ENCODE measurements at places on chromosomes 7 and 10.

GRCh38 chr7:155907450-155908200, 95.4 kb upstream of the SHH start:
- DNase-seq, result no peak

GRCh38 chr10:15300697-15301096, 70.4 kb downstream of the FAM171A1 start:
- no peak for DNase-seq

DNA sequence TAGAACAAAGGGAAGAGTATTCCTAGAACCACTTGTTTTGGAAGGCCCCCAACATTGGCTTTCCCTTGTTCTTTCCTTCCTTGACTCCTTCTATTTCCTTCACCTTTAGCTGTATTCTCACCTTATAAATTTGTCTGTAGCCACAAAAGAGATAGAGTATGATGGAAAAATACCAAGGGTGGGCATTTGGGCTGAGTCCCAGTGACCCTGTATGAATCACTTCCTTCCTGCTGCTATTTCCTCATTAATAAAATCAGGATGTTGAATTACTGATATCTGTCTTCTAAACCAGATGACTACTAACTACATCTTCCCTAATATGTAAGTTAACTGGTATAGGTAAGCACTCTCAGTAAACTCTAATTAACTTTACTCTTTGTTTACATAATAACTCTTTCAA, 55.1 kb downstream of the IFIT5 start:
- no peak for DNase-seq

GRCh38 chr10:103458720-103459119, at the start of gene CALHM1:
Gene CALHM1, minus strand, starts transcription at chr10:103458900. Its CDS starts 149 bp downstream, at chr10:103458751.
- no peak for DNase-seq

GRCh38 chr10:77156406-77156879, 481.2 kb downstream of the KCNMA1 start:
- no peak for DNase-seq

DNA sequence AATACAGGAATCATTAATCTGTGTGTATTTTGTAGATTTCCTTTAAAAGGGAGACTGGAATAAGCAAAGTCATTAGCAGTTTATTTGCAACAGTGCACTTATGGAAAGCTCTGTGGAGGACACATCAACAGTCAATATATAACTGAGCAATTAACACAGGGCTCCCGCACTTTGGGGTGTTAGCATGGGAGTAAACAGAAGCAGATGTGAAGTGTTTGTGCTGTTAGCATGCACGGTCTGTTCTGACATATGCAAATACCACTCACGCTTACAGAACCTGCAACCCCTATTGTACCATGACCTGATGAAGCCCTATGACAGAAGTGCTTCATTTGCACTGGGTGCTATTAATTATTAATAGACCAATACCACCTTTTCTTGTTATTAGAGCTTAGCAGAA, 118.9 kb downstream of the PPP1R3A start:
- DNase-seq, result no peak

DNA sequence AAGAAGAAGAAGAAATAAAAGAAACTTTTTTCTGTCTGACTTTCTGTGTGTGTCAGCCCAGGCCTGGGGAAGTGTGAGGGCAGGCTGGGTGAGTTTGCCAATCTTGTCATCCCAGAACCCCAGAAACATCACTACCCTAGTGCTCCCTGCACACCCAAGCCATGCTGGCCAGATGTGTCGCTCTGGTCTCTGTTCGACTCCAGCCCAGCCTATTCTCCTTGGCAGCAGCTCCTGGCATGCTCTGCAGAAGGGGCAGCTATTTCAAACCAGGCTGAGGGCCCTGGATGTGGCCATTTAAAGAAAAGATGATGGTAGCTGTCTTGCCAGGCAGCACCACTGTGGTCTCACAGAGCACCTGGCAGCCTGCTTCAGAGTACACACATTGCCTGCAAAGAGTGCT, 334.1 kb downstream of the RPS24 start:
- no peak for DNase-seq

DNA sequence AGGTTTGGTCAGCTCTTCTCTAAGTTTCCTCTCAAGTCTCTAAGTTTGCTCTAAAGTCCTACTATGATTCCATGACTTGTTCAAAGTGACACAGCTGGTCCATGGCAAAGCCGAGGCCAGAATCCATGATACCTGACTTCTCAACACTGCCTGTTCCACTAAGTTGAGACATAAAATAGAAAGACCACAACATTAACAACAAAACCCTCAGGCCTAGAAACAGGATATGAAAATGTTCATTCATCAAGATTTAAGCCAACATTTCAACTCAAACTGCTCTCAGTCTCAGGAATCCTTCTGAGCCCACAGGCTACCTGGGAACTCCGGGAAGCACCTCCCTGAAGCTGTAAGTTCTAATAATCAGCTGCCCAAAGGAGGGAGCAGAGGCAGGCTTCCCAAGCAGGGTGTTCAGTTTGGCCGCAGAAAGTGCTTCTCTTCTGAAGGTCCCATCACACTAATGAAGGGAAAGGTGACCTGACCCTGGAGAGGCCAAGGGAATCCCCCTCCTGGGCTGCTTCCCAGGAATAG, 62.9 kb downstream of the STK17A start:
- no peak for DNase-seq

- DNase-seq, result no peak
Observed at GRCh38 chr7:101066833-101067177, 18.5 kb upstream of the TRIM56 start.

Measured in T-helper 1 cell (primary cell).